ENCODE measurements at places on chromosomes 11 and 22.

DNA sequence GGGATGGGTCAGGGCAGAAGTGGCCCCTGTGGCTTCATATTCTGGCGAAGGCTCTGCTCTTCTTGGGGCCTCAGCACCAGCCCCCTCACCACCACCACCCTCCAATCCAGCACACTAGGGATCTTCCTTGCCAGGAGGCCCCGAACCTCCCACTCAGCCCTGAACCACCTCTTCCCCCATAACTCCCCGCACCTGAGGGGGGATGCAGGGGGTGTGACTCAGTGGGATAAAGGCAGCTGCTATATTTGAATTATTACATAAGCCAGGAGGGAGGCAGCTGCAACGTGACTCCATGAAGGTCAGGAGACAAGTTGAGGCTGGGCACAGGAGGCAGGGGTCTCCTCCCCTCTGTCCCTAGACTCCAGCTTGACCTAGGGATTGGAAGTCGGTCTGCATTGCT lies 5.6 kb upstream of the PDE2A start:
- no peak for DNase-seq

DNA sequence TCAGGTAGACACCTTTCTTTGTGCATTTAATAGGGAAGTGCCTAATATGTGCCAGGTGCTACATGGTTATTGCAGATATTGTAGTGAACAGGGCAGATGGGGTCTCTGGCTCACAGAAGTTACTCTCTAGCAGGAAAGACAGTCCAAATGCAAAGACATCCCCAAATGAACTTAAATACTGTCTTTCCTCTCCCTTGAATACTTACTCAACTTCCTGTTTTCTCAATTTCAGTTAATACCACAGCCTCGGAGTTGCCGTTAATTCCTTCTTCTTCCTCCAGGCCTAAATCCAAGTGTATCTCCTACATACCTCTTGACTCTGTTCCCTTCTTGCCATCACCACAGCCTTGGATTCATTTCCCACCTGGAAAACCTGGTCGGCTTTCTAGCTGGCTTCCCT lies 134.3 kb upstream of the SESN3 start:
- DNase-seq = no peak

- no peak for DNase-seq
Observed at GRCh38 chr11:76236092-76236999, 30.0 kb upstream of the WNT11 start.

DNA sequence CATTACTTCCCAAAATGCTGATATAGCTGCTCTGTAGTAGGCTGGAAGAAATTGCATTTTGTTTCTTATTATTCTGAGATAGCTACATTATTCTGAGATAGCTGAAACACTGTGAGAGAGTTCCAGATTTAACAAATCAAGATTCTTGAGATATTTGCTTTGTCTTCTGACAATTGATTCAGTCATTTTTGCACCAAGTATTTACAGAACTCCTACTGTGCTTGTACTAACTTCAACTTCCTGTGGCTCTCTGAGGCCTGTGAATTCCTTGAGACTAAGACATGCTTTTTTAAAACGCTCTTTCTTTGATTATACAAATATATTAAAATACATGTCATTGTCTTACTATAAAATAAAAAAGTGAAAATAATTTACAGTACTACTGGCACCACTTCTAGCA lies 52.7 kb downstream of the USP47 start:
- no peak for DNase-seq

DNA sequence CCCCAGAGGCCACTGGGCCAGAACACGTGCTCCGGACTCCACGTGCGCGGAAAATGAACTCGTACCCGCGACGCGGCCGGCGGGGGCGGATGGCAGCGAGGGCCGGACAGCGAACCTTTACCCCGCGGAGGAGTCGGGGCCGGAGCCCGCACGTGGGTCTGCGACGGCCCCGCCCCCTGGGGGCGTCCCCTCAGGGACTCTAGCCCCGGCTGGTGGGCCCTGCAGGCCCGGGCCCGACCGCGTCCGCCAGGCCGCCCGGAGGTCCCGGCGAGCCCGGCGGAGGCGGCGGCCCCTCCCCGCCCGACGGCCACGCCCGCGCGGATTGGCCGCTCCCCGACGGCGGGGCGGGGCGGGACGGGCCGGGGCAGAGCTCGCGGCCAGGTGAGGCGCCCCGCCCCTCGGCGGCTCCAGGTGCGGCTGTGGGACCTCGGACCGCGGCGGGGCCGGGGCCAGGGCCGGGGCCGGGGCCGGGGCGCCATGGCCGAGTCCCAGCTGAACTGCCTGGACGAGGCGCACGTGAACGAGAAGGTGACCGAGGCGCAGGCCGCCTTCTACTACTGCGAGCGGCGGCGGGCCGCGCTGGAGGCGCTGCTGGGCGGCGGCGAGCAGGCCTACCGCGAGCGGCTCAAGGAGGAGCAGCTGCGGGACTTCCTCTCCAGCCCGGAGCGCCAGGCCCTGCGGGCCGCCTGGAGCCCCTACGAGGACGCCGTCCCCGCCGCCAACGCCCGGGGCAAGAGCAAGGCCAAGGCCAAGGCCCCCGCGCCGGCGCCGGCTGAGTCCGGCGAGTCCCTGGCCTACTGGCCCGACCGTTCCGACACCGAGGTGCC lies at the start of gene FAM83F:
TSS of gene FAM83F (plus strand) at position 389 of the 827 bp plus-strand sequence. CDS start at position 478, 89 bp downstream.
- DNase-seq = no peak

DNA sequence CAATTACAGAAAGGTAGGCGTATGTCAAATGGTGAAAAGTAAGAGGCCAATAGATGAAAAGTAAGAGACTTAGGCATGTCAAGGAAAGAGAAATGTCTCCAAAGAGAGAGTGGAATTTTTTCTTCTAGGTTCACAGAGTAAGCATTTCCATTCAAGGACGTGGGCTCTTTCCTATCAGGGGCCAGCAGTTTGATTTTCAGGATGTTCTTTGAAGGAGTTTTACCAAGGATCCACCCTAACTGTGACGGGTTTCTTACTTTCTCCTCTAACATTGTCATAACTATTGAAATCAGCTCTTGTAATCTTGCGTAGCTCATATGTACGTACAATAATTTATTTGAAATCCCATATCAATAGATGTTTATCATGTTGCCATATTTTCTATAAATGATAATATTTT lies 2112.2 kb upstream of the RAG2 start:
- DNase-seq = no peak

DNA sequence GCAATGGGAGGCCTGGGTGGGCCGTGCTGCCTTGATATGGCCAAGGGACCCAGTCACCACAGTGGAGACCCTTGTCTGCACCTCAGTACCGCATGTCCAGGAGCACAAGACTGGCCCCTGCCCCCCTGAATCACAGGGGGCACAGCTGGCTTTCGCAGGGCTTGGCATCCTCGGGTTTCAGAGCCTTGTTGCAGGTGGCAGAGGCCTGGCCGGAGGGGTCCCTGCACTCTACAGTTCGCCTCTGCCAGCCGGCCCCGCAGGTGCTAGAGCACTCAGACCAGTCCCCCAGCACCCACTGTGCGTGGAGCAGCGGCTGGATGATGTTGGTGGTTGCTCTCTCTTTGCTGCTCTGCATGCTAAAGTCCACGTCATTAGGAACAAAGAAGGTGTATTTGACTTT lies 23.0 kb downstream of the ADAMTS8 start:
- no peak for DNase-seq

DNA sequence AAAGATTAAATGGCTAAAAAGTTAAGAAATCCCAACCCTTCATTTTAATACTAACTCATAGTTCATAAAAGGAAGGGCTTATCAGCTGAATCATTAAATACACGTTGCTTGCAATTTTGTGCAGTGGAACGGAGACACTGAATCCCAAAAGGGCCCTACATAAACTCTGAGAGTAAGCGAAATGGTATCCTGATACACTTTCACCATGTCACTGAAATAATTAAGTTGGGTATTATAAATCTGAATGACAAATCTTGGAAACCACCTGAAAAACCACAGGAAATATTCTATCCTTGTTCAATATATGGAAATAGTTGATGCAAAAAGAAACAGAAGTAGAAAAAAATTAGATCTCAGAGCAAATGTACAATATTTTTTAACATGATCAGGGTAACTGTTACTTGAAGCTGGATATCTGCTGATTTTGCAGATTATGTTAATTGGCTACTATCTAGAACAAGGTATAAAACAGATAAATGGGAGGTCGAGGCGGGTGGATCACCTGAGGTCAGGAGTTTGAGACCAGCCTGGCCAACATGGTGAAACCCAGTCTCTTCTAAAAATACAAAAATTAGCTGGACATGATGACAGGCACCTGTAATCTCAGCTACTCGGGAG lies 55.1 kb downstream of the MAML2 start:
- DNase-seq = no peak

DNA sequence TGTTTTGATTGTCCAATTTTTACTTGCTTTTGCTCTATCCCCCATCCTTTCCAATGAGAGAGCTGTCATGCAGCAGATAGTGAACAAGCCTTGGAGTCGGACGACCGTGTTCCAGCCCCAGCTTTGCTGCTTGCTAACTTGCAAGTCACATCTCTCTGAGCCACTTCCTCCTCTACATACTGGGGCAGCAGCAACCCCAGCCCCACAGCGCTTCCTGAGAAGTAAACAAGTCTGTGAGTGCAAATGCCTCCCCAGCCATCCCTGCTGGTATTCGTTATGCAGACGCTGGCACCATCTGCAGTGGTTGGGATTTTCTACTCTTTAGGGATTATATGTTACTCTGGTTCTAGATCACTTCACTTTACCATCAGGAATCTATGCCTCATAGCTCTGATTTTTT lies 35.0 kb downstream of the TPBGL start:
- DNase-seq = peak; percentile 41

DNA sequence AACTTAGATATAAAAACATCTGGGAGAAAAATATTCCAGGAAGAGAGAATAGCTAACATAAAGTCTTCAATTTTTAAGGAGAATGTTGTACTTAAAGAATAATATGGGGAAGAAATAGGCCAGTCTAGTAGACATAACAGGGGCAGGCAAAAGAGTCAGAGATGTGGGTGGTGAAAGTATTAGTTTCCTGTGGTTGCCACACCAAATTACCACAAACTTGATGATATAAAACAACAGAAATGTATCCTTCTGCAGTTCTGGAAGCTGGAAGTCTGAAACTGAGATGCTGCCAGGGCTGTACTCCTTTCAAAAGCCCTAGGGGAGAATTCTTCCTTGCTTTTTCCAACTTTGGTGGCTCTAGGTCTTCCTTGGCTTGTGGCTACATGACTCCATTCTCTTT lies 1309.7 kb downstream of the LRRC4C start:
- no peak for DNase-seq

DNA sequence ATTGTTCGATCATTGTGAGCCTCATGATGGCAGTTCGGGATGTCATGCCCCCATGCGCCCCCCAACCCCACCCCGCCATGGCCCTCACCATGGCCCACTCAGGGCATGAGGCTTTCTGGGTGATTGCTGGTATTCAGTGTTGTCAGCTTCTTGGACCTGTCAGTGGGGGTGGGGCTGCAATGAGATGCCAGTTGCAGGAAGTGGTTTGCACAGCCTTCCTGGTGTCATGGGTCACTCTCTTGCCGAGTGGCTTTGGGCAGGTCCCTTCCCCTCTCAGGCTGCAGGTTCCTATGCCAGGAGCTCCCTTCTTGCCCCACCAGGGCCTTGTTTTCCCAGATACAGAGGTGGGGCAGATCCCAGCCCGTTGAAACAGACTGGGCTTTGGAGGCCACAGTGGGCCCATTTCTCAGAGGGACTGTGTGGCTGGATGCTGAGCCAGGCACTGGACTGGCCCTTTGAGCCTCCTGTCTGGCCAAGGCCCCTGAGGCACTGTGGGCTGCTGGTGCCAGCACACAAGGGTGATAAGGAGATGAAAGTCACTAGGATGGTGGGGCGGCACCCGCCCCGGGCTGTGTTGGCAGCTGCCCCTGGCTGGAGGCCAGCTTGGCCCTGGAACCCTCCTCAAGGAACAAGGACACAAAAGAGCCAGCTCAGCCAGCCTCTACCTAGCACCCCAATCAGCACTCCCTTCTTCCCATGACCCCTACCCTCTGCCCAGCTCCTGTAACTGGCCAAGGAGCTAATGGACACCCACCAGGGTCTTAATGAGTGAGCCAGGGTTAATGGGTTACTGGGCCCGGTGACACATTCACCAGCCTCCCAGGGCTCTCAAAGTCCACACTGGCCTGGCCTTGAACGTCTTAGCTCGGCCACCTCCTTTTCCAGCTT lies 1.5 kb upstream of the GGT1 start:
- DNase-seq = no peak

- DNase-seq = no peak
Observed at GRCh38 chr11:82038154-82038553, 695.5 kb downstream of the FAM181B start.

- DNase-seq = no peak
Observed at GRCh38 chr11:79013509-79013908, 427.3 kb downstream of the TENM4 start.

Data from stimulated activated CD8-positive, alpha-beta memory T cell treated with anti-CD3 and anti-CD28 coated beads, Interleukin-4, amount 100 ng/mL, for 4 hours (primary cell).